ENCODE measurements at places on chromosomes 1 and 21.

GRCh38 chr1:207084232-207084631, 4.4 kb upstream of the C4BPB start:
- DNase-seq: no peak

DNA sequence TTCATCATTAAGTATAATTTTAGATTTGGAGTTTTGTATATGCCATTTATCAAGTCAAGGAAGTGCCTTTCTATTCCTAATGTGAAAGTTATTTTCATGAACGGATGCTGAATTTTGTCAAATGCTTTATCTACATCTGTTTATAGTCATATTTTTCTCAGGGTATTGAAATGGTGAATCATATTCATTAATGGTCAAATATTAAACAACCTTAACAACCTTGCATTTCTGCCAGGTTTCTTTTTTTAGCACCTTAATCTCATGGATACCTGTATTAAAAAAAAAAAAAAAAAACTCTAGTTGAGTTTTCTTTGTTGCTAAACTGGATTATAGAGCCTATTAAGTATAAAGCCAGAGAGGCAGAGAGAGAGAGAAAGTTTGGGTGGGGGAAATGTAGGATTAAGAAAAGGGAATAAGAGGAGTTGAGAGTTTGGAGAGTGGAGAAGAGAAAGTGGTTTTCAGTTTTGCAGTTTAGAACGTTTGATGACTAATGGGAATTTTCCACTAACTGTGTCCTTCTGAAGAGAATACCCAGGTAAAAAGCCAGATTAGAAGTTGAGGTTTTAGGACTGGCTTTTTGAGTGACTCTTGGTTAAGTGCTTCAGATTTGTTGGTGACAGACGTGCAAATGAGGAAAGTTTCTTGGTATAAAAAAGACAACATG, 305.0 kb downstream of the HLX start:
- no peak for DNase-seq

- DNase-seq: no peak
Observed at GRCh38 chr1:155952505-155952890, 11.1 kb downstream of the RXFP4 start.

DNA sequence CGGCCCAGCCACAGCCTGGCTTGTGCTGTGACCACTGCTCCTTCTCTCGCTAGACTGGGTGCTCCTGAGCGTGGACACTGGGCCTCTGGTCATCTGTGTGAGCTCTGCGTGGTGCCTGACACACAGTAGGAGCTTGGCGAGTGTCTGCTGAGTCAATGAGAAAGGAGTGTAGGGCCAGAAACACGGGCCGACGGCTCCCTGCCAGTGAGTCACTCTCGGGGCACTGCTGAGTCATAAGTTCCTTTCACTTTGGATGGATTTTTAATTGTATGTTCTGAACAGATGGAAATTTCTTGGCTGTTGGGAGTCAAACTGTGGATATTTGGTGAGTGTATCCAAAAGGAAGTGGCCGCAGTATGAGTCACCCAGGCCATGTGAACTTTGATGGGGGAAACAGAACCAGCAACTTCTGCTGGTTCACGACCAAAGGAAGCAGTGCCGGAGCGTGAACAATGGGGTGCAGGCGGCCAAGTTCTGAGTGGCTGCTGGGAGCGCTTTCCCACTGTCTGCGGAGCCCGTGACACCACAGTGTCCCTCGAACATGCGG, 41.0 kb upstream of the COL18A1 start:
- DNase-seq: no peak

DNA sequence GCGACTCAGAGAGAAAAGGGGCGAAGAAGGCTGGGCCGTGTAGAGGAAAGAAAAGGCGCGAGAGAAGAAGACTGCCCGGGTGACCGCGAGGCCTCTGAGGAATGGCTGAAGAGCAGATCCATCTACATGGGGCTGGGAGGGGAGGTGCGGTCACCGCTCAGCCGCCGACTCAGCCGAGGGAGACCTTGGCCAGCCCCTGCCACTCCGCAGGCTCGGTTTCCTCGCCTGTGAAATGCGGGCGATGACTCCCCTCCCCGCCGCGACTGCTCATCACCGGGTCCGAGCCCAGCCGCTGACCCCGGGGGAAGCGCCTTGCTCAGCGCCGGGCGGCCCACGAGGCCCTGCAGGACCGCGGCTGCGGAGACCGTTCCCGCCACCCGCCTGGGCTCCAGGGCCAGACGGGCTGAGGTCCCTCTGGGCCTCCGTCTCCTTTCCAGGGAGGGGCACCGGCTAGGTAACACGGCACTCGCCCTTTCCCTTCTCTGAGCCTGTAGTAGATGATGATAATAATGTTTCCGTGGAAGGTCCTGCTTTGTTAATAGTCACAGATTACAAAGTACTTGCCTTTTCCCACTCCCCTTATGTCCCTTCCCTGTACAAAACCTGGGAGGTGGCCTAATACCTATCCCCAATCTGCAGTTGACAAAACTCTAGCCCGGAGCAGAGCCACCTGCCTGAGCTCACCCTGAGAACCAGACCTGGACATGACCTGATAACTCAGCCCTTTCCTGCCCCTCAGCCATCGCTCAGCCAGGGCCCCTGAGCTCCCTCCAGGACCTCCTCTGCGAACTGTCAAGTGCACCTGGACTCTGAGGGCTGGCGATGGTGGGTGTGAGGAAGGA, 1.6 kb upstream of the BSND start:
- no peak for DNase-seq

- no peak for DNase-seq
Observed at GRCh38 chr1:209657140-209657879, 5.1 kb upstream of the LAMB3 start.

DNA sequence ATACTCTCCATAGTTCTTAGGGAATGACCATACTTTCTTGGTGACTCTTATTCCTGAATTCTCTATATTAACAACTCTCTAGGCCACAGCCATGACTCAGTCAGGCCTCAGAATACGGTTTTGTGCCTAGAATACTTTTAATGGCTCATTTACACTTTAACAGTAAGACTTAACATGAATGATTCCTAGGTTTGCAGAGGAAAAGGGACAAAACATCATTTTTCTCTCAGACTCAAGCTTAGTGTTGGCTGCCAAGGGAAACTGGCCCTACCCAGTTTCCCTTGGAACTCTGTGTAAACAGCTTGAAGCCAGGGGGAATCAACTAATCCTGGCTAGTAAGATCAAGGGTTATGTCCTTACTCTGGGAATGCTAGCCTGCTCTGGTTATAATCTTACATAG, 164.9 kb upstream of the PKN2 start:
- no peak for DNase-seq

- no peak for DNase-seq
Observed at GRCh38 chr1:193013005-193013404, 46.2 kb downstream of the UCHL5 start.
